ENCODE measurements at places on chromosomes 16 and 17.

DNA sequence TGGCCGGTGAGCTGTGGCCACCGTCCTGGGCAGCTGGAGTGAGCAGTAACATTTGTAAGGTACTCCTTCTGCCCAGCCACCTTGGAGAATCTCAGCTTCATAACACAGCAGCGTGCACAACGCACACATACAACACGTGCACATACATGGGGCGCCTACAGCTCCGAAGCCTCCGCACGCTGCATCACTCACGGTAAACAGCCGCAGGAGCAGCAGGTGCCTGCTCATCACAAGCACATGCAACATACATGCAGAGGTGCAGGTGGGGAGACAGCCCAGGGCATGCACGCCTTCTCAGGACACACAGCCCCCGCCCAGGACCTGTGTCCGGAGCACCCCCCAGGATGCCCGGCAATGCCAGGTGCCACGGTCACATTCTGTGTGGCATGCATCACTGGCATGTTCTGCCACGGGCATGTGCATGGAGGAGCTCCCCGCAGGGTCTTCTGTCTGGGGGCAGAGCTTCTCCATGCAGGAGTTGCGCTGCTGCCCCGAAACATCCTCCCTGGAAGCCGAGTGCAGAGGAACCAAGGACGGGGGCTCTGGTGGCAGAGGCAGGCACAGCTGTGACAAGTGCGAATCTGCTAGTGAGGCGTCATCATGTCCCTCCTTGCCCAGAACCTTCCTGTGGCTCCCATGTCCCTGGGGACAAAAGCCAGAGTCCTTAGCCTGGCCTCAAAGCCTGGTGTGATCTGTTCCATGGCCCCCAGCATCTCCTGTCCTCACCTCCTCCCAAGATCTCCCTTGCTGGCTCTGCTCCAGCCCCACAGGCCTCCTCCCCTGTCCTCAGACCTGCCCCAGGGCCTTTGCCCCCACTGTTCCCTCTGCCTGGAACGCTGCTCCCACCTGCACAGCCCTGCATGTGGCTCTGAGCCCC lies 184.0 kb upstream of the GSE1 start:
- no peak for DNase-seq

DNA sequence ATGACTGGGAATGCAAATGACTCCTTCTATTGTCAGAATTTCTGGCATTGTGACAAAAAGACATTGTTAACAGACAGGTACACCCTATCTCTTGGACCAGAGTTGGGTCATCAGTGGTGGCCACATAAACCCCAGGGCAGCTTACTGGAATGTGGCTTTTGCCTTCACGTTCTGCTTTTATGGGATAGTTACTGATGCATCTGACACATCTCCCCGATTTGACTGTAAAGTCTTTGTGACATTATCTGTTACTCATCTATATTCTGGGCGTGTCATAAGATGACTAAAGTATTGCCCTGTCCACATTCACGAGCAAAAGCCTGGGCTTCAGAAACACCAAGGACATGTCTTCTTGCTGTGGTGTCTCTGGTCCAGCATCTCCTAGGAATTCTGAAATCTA lies 18.7 kb upstream of the AQP8 start:
- DNase-seq, result no peak

DNA sequence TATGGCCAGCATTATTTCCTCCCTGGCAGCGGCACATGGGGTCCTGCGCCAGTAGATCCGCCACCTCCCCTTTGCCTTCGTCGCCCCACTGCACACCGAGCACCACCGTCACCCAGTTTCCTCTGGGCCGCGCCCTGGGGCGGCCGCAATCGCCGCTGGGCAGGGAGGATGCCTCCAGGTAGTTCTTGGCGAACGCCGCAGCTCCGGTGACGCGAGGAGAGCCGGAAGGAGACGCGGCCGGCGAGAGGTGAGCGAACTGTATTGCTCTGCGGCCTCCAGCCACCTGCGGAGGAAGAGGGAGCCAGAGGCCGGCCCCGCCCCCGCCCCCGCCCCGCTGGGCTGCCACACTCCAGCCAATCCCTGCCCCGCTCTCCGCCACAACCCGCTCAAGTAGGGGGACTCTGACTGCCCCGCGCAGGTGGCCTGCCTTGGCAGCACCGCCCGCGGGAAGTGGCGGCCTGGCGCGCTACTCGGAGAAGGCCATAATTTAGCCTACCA lies 11.8 kb upstream of the SLFN13 start:
- DNase-seq, result peak; percentile 40

DNA sequence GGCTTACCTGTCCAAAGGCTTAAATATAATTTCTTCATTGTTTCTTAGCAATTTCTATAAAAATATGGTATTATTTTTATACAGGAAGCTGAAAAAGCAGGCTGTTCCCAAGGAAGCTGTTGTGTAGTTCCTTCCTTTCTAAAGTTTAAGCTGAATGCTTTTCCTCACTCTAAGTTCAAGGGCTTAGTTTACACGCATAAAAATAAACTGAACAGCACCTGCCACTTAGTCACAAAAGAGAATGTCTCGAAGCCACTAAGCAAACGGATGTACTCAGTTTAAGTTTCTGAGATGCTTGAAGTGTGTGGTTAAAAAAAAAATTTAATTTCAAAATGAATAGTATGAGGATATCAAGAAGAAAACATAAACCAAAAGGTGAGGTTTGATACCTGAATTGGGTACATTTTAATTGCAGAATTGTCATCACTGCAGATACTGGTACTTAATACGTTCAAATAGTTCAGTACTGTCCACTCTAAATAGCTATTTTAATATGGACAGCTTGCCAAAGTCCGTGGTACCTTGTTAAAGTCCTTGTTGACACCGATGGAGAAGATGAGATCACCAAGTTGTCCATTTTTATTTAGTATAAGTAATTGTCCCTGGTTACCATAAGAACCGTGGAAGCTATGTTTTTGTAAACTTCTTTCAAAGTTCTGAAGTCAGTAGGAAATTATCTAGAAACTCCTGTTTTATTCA lies 38.1 kb downstream of the MRTFB start:
- no peak for DNase-seq

DNA sequence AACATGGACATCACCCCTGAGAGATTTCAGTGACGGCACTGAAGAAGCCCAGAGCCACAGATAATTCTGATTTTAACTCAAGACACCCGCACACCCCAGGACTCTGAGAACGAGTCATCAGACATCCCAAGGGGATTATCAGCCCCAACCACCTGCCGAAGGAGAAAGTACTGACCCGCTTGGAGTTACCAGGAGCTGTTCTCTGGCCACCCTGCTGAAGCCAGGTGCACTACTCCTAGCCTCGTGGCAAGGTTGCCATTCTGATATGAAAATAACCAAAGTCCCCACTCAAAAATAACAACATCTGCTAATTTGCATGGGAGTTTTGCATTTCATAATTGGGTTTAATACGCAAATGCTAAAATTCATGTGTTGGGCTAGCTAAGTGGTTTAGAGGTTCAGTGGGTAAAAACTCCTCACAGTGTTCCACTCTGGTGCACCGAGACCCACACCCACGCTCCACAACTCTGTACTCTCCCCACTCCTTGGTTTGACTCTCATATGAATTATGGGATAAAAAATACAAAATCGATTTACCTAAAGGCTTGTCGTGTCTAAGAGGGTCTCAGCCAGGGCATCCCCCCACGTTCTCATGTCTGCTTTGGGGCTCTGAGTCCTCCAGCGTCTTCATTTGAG lies 143.0 kb upstream of the NOL11 start:
- no peak for DNase-seq

Measured in CD8-positive, alpha-beta T cell (primary cell).